ENCODE measurements at places on chromosomes 7 and 10.

DNA sequence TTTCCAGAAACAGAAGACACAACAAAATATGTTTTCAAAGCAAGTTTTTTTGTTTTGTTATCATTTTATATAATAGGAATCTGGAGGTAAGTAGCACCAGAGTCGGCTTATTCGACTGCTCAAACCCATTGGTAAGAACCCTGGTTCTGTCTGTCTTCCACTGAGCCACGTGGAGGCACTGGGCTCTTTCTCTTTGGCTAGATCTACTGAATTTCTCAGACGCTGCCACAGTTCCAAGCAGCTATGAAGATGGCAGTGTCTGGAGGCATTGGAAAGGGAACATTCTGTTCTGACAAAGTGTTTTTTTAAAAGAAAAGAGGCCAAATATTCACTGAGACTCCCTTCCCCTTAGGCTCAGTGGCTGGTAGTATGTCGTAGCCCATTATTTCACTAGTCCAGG lies 338.8 kb downstream of the NRG3 start:
- no peak for DNase-seq

GRCh38 chr10:29104661-29105399 lies 184.0 kb upstream of the LYZL1 start:
- no peak for DNase-seq

GRCh38 chr7:43834463-43835251 lies 34.7 kb downstream of the MRPS24 start:
- peak; percentile 23 for DNase-seq

DNA sequence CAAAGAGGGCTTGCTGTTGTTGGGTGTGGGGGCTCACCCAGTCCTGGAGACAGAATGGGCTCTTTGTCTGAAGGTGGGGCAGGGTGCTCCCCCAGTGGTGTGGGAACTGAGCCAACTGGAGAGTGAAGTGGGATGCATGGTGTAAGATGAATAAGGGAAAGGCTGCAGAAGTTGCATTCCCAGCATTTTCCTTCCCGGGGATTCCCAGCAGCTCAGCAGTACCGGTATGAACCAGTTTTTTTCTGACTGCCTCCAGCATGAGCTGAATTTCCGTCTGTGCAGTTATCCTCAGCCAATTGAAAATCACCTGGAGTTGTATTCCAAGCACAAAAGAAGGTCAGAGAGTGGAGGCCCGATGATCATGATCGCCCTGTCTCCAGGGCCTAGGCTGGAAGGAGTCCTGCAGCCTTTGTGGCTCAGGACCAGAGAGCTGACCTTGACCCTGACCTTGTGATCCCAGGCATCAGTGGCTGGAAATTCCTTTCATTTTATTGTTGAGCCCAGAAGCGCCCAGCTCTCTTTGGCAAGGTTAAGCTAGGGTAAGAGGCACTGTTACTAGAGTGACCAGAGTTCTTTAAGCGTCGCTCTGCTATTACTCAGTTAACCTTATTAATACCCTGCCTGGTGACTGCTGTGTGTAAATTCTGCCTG lies 33.4 kb downstream of the OGDH start:
- no peak for DNase-seq

- no peak for DNase-seq
Measured at GRCh38 chr7:87818336-87818735, 57.8 kb downstream of the SLC25A40 start.

GRCh38 chr7:131488361-131488760 lies 68.1 kb downstream of the PODXL start:
- no peak for DNase-seq

GRCh38 chr7:144497282-144497681 lies 93.8 kb upstream of the NOBOX start:
- DNase-seq, result no peak

- DNase-seq, result no peak
Measured at GRCh38 chr10:18719811-18720210, 60.6 kb downstream of the ARL5B start.

GRCh38 chr10:114603948-114604347 lies 54.1 kb downstream of the ABLIM1 start:
- no peak for DNase-seq

DNA sequence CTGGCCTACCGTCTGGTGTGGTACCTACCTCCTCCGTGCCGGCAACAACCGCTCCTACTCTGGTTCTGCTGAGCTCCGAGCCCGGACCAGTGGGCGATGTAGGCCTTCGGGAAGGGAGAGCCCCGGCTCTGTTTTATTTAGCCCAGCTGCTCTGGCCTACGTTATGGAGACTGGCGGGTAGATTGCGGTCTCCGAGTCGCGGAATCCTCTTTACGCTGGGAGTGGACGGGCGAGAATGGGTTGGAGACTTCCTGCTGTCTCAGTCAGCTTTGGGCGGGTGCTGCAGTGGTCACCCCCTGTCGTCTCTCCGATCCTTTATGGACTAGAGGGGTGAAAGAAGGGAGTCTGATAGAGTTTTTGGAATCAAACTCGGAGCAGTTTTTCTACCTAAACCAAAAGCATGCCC lies 406 bp downstream of the CBLL1 start:
- DNase-seq, result no peak

- no peak for DNase-seq
Measured at GRCh38 chr7:43905956-43906330, 453 bp downstream of the URGCP start.

GRCh38 chr7:148982654-148983199 lies 45.6 kb downstream of the PDIA4 start:
- no peak for DNase-seq
